ENCODE measurements at places on chromosomes 7 and 10.

- DNase-seq, result peak; percentile 47
Observed at GRCh38 chr7:29194206-29194593, 375 bp upstream of the CHN2 start.

- DNase-seq, result no peak
Observed at GRCh38 chr10:98138031-98138430, 3.6 kb downstream of the R3HCC1L start.

- DNase-seq, result no peak
Observed at GRCh38 chr7:111763221-111763801, 201.0 kb upstream of the IMMP2L start.

GRCh38 chr10:19987931-19988330 lies 171.7 kb downstream of the PLXDC2 start:
- DNase-seq, result no peak

GRCh38 chr7:67636348-67637022 lies 639.9 kb downstream of the TYW1 start:
- no peak for DNase-seq

DNA sequence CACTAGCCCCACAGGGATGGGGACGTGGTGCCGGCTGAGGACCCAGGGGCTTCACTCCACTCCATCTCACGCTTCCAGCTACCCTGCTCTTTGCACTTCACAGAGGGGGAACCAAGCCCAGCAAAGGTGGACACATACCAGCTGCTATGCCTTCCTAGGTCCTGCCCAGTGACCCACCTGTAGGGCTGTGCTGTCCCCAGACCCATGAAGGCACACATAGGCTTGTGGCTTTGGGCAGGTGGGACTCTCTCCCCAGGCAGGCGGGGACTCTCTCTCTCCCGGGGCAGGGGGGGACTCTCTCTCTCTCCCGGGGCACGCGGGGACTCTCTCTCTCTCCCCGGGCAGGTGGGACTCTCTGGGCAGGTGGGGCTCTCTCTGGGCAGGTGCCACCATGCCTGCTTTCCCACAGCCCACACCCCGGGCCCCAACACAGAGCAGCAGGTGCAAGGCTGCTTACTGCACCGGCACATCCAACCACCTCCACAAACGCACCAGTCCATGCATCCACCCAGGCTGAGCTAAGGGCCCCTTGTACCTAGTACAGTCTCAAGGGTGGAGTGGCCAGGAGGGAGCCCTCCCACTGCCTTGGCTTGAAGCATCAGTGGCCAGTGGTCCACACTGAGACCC lies 13.8 kb upstream of the GPR146 start:
- no peak for DNase-seq

- DNase-seq, result no peak
Observed at GRCh38 chr7:39609113-39609934, 14.0 kb upstream of the RALA start.

- no peak for DNase-seq
Observed at GRCh38 chr10:122170802-122171201, 100.3 kb upstream of the BTBD16 start.

- no peak for DNase-seq
Observed at GRCh38 chr7:149077594-149077993, 12.9 kb downstream of the ZNF786 start.

DNA sequence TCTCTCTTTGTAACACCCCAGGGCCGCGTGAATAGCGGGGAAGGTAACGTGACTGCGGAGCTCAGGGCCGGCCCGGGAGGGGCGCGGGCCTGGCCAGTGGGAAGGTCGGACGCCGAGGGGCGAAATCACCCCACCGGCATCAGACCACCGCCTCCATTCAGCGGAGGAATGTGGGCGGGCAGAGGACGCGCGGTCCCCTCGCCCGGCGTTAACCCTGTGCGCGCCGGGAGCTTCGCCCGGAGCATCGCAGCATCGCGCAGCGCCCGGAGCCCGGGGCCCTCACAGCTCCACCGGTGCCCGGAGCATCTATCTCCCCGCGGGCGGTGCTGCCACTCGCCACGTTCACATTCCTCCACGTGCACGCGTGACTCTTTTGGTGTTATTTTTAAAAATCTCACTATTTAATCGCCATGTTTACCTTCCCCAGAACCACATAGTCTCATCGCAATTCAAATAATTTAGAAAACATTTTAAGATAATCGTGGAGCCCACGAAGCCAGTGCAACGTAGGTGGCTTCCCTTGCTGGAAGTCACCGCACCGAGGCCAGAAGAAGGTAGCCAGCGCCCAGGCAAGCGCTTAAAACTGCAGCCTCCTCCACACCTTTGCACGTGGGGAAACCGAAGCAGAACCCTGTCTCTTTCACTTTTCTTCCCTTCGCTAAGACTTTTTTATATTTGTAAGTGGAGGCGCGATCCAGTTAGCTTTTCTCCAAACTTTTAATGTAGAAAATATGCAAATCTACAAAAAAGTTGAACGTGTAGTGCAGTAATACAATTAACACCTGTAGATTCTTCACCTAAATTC lies 21.8 kb downstream of the FGFBP3 start:
- peak; percentile 78 for DNase-seq

GRCh38 chr7:83119026-83119382 lies 43.7 kb downstream of the PCLO start:
- DNase-seq, result no peak

DNA sequence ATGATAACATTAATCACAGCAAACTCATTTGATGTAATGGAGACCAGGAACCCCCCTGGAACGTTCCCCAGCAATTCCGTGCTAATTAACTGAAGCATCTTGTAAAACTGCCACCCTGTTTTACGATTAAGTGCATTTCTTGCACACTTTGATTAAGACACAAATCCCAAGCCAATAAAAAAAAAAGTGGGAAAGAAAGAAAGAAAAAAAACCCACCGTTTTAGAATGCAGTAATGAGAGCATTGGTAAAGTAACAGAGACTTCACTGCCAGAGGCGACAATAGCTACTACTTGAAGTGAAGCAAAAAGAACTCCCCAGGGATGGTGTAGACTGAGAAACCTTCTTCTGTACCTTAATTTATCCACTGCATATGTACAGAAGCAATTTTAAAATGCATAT lies 616.1 kb downstream of the PTPRN2 start:
- DNase-seq, result no peak

DNA sequence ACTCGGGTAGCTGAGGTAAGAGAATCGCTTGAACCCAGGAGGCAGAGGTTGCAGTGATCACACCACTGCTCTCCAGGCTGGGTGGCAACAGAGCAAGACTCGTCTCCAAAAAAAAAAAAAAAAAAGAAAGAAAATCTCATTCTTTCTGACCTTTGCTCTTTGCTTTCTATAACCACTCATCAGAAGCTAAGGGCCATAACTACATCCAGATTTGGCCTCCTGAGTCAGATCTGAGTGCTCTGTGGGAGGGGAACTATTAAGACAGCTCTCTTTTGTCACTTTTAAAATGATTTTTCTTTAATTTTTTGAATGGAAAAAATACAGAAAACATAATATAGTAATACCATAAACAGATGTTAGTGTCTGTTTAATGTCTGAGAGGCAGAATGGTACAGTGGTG lies 210.1 kb downstream of the KIAA1217 start:
- DNase-seq, result no peak

GRCh38 chr10:100364735-100365391 lies 17.8 kb downstream of the SCD start:
- no peak for DNase-seq

DNA sequence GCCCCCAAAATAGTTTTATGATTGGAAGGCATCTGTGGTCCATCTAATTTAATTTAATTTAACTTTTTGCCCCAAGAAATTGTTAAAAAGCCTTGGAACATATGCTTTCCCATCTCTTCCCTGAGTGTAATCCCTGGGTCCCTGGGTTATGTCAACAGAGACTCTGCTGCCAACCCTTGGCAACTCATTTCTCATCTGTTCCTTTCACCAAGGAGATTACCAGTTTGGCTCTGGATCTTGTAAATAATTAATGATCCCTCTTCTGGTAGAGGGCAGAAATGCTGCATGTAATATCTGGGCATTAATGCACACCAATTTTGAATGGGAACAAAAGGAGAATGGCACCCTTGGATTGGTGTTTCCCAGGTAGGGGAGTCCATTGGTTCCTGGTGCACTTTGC lies 514.2 kb downstream of the CCSER2 start:
- no peak for DNase-seq

DNA sequence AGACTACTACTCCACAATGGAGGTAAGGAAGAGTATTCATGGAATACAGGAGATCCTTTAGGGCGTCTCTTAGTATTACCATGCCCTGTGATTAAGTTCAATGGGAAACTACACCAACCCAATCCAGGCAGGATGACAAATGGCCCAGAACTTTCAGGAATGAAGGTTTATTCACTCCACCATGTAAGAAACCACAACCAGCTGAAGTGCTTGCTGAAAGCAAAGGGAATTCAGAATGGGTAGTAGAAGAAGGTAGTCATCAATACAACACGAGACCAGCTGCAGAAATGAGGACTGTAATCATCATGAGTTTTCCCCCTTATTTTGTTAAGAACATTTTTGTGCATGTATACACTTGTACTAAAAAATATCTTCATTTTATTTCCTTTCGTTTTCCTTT lies 76.6 kb downstream of the GPR37 start:
- no peak for DNase-seq

- DNase-seq, result no peak
Observed at GRCh38 chr10:106557951-106558733, 606.4 kb downstream of the SORCS1 start.

DNA sequence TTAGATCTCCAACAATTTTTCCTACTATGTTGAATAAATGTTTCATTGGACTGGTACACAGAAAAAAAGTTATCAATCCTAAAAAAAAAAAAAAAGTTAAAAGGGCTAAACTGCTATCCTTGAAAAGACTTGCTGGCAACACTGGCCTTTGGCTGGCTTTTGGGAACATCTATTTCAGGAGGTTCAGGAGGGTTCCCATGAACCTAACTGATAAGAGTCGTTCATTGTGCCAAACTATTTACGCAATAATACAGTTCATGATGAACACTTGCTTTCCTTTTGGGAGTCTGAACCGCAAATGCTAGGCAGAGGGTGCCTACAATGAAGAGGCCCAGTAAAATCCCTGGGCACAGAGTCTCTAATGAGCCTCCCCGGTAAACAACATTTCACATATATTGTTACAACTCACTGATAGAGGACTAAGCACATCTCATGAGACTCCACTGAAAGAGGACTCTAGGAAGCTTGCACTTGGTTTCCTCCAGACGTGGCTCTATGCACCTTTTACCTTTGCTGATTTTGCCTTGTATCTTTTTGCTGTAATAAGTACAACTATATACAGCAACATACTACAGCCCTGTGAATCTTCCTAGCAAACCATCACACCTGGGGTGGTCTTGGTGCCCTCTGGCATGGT lies 45.0 kb downstream of the ZFAND4 start:
- DNase-seq, result no peak

- no peak for DNase-seq
Observed at GRCh38 chr7:91347290-91347689, 83.1 kb downstream of the FZD1 start.

GRCh38 chr10:126734015-126734414 lies 63.5 kb upstream of the C10orf90 start:
- DNase-seq, result no peak

DNA sequence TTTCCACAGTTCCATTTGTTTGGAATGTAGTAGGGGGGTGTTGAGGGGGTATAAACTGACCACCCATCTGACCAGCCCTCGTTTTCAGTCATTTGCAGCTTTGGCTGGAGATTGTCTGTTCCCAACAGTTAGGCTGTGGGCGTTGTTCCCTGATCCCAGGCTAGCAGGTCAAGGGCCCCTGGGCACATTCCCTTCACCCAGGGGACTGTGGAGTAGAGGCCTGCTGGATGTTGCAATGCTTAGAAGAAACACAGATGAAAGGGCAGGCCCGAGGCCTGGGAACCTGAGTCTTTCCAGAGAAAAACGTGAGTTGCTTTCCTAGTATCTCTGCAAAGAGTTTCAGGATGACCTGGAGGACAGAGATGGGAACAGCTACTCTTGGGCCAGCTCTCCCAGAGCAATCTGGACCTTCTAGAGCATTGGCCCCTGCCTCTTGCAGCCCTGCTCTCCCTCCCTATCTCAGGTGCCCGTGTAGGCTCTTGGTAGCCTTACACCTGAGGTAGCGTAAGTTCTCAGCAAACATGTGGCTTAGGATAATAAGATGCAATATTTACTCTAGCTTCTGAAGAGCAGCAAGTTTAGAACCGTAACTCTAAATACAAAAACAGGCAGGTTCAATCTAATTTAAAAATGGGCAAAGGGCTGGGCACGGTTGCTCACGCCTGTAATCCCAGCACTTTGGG lies 99.4 kb upstream of the EFCAB10 start:
- DNase-seq, result no peak

DNA sequence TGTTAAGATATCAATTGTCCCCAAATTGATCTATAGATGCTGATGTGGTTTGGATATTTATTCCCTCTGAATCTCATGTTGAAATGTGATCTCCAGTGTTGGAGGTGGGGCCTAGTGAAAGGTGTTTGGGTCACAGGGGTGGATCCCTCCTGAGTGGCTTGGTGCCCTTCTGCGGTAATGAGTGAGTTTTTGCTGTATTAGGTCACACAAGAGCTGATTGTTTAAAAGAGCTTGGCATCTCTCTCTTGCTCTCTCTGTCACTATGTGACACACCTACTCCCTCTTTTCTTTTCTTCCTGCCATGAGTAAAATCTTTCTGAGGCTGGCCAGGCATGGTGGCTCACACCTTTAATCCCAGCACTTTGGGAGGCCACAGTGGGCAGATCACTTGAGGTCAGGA lies 98.2 kb upstream of the KAT6B start:
- no peak for DNase-seq

DNA sequence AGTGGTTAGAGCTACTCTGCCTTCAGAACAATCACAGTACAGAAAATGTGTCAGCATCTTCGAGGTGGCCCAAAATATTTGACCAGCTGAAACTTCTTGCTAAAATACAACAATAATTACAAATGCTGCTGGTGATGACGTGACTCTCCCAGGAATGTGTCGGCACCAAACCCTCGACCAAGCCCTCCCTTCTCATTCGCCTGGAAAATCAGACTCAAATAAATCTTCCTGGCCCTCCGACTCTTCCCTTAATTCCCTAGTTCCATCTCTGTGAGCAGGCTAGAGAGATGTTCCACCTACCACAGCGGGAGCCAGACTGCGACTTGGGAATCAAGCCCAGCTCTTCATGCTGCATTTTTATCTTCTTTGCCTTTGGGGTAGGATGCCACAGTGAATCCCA lies 4.1 kb downstream of the PRSS2 start:
- DNase-seq, result no peak

- no peak for DNase-seq
Observed at GRCh38 chr7:105355701-105356100, 33.0 kb downstream of the SRPK2 start.

DNA sequence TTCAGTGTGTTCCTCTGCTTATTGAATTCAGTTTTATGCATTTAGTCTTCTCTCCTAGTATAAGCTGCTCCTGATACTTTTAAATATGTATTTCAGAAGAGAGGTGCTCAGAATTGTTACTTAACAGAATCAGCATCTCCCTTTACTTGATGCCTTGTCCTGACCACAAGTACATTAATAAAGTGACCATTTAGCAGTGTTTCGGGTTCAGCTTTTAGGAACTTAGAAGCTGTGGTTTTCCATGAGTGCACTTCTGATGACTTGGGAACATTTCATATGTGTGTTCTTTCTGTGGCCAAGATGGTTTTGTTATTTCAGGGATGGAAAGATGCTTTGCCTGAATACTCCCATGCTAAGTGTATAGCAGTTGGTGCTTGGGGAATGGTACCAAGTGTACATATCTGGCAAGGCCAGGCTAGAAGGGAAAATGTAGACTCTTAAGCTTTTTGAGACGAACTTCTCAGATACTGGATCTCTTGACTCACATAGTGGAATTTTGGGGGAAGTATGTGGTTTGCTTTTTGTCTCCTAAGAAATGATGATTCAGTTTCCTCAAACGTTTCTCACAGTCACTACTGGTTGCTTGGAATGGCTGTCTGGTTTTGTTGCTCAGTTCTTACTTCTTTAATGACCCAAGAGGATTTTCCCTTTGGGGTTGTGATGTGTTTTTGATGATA lies 17.2 kb downstream of the SGPL1 start:
- DNase-seq, result no peak

GRCh38 chr10:43861966-43862751 lies 213.5 kb upstream of the ZNF32 start:
- no peak for DNase-seq
